ENCODE measurements at places on chromosomes 1 and 21. TPM values are rescaled to one million over a fixed set of nuclear protein-coding genes. Genes with fewer than 3 reads are reported as not detected.

GRCh38 chr1:178870944-178871343 lies at the start of gene ANGPTL1:
Gene ANGPTL1 (minus strand): TSS chr1:178871077. CDS start chr1:178865776, 5,301 bp downstream.
- peak; percentile 47 for ATAC-seq

DNA sequence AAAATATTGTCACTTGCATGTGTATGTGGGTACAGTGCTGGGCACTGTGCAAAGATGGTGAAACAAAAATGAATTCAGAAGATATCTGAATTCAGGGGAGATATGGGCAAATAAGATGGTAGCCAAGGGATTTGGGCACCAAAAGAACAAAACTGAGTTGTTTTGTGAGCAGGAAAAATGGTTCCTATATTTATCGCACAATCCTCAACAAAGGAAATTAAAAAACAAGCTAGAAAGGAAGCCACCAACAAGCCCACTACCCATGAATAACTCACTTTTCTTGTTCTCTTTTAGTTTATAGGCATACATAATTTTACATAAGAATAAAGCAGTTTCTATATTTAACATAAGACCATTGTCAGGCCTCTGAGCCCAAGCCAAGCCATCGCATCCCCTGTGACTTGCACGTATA lies 40.7 kb upstream of the VASH2 start:
- ATAC-seq = no peak

DNA sequence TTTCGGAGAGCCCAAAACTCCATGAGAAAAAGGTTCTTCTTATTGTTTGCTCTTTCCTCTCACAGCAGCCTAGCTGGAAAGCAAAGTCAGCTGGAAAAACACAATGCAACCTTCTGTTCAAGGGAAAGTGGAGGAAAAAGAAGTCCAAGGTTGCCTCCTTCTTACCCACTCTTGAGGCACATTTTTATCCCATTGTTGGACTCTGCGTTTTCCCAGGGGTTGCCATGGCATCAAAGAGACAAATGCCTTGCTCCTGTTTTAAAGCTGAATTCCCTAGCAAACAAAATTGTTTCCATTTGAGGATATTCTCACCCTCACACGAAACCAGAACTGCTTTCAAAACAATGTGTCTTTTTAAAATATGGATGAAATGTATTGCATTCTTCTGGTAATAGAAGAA lies 45.1 kb upstream of the PALMD start:
- no peak for ATAC-seq

GRCh38 chr1:27418326-27419185 lies 26.1 kb downstream of the GPR3 start:
- peak; percentile 96 for ATAC-seq

- no peak for ATAC-seq
Observed at GRCh38 chr1:98360864-98361263, 300.7 kb upstream of the SNX7 start.

DNA sequence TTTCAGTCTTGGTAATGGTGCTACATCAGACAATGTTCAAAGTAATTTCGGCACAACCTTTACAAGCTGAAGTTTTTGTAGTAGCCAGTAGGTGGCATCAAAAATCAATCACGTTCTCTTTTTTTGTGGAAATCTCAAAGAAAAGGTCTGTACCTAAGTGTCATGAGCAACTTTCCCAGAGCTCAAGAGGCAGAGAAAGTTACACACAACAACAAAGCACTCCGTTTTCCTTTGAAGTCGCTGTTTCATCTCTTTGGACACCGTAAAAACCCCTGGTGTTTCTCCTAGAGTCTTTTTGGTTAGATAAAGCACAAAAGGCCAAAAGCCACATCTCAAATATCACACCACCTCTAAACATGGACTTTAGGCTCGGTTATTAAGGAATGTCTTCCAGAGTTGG lies 131.6 kb downstream of the LHX8 start:
- no peak for ATAC-seq

- ATAC-seq = no peak
Observed at GRCh38 chr1:111542187-111542586, 38.8 kb upstream of the ADORA3 start.

DNA sequence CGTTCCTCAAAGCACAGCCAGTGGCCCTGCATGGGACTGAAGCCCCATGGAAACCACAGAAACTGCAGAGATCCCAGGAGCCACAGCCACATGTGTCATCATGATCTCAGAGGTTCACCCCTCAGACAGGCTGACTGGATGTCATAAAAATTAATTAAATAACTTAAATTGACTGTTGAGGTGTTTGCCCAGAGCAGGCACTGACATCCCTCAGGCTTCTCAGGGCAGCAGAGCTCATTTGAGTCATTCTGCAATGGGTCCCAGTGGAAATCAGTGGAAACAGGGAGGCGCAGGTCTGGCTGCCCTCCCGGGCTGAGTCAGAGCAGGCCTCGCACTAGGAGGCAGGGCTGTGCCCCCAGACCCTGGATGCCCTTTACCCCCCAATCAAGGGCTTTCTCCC lies 135.1 kb downstream of the CDC7 start:
- ATAC-seq = no peak

The ITLN2 gene
- not detected for total RNA-seq

The FOXE3 gene
- not detected for total RNA-seq

The AMY2A gene
- total RNA-seq = not detected

The KCNE2 gene
- not detected for total RNA-seq

The EDEM3 gene
- 34.7 TPM for total RNA-seq

The CFAP141 gene
- not detected for total RNA-seq

The LCE1E gene
- 0.39 TPM for total RNA-seq

The HENMT1 gene
- total RNA-seq = 3.1 TPM

The SLAMF7 gene
- 3.5 TPM for total RNA-seq

Measured in gastroesophageal sphincter (tissue), 4 donors.